Activated CD4-positive, alpha-beta T cell treated with anti-CD3 and anti-CD28 coated beads for 48 hours (primary cell): ENCODE measurements at places on chromosomes 11 and 22.

- no peak for DNase-seq
Measured at GRCh38 chr11:118742304-118742703, 48.7 kb downstream of the DDX6 start.

DNA sequence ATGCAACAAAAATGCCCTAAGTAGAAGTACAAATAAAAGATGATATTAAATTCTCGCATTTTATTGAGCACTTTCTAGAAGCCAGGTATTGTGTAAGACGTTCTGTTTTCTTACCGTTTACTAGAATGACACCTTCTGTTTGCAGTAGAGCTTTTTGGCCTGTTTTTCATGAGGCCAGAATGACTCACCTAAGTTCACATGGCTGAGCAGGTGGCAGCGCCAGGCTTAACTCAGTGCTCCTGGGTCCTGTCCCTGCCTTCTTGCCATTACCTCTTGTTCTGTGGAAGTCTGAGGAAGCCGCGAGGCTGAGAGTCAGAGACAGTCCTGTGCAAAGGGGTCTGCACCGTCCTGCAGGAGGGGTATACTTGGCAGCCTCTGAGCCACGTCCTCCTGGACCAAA, 113.8 kb downstream of the ATXN10 start:
- no peak for DNase-seq

DNA sequence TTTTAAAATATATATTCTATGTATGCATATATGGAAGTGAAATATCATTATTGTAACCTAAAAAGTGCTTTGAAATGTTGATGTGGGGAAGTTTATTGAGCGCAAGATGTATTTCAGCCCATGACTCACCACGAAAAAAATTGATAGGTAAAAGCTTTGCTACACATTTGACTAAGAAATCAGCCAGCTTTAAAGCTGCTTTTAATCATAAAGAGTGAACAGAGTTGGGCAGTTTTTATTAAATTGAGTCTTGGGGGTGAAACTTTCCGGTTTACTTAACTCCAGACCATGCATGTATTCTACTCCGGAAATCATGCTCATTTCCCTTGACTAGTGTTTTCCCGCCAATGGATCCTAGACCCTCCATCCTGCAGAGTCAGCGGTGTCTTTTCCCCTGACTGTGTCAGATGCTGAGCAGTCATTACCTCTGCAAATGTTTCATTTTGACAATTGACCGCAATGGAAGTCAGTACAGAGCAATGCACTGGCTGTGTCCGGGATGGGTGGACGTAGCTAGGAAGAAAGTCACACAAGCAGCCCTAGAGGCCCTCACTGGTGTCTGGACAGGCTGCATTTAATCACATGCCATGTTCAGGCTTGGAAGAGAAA, 47.2 kb upstream of the MPEG1 start:
- DNase-seq: no peak

DNA sequence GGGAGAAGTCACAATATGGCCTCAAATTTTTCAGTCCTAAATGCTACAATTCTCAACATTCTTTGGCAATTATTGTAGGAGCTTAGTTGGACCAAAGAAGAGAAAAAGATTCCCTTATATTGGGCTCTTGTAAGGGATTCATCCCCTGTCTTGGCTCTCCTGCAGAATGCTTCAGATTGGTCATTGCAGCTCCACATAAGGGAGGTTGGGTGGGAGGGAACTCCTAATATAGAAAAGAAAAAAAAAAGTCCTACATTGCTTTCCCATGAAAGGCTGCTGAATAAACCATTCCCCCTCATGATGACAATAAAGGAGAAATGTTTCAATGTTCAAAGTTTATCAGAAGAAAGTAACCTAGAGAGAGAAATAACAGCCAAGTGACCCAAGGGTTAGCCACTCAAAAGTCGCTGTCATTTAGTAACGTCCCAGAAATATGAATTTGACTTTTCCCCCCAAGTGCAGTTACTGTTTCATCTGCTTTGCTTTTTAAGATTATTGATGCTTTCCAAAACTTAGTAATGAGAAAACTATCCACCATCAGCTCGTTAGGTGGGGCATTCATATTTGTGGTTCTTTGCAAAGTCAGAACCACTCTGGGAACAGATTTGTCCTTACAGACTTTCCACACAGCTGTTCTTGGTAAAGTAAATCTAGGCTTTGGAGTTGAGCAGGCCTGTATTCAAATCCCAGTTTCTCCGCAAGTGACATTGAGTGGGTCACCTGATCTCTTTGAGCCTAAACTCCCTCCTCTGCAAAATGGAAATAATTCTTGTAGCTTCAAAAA, 5.0 kb upstream of the SLC1A2 start:
- no peak for DNase-seq

DNA sequence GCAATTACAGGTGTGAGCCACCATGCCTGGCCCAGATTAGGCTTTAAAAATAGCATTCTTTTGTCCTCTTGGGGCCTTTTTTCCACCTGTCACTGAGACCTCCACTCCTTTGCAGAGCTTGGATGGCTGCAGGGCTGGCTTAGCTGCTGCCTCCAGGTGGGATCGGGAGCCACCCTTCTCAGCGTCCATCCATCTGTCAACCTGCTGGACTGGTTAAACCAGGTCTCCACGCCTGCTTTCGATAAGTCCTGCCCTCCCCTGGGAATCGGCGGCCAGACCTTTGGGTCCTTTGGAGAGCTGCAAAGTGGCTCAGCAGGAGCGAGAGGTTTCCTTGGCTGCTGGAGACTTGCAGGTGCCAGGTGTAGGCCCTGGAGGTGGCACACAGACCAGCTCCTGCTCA, 23.4 kb upstream of the GRAMD4 start:
- no peak for DNase-seq

GRCh38 chr22:27407369-27407985, 394.1 kb downstream of the MN1 start:
- no peak for DNase-seq

DNA sequence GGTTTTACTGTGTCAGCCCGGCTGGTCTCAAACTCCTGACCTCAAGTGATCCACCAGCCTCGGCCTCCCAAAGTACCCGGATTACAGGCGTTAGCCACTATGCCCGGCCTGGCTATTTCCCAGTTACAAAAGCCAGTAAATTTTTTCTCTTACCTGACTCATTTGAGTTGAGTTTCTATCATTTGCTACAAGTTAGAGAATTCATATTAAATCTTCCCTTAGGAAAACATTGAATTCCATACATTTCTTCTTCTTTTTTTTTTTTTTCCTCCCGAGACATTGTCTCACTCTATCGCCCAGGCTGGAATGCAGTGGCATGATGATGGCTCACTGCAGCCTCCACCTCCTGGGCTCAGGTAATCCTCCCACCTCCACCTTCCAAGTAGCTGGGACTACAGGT, 26.0 kb downstream of the CHEK2 start:
- no peak for DNase-seq
